Activated naive CD8-positive, alpha-beta T cell treated with anti-CD3 and anti-CD28 coated beads, Interleukin-2, amount 10 ng/mL, durations not matched to agents 7 days and 5 days (primary cell): ENCODE measurements at places on chromosomes 5 and 9. TPM values are rescaled to one million over a fixed set of nuclear protein-coding genes. Genes with fewer than 3 reads are reported as not detected.

The MRPL41 gene
- total RNA-seq: 64.4 TPM

The CYSRT1 gene
- 0.55 TPM for total RNA-seq

The RETREG1 gene
- total RNA-seq: 59.8 TPM

The SLC36A3 gene
- total RNA-seq: not detected

The ZNF354C gene
- 9.0 TPM for total RNA-seq

The ZFP2 gene
- 0.89 TPM for total RNA-seq

The NR6A1 gene
- total RNA-seq: 0.06 TPM

The PCDHB6 gene
- not detected for total RNA-seq

GRCh38 chr5:556909-557441 lies 32.7 kb upstream of the SLC9A3 start:
- H3K27me3 ChIP-seq: peaks cover 6% of the 10 kb centered on the region
- H3K4me1 ChIP-seq: no peaks in the 10 kb centered on the region
- no peak for DNase-seq
- H3K36me3 ChIP-seq: no peaks in the 10 kb centered on the region
- no peak overlapping the region for H3K27ac ChIP-seq
- H3K4me3 ChIP-seq: no peak overlapping the region

DNA sequence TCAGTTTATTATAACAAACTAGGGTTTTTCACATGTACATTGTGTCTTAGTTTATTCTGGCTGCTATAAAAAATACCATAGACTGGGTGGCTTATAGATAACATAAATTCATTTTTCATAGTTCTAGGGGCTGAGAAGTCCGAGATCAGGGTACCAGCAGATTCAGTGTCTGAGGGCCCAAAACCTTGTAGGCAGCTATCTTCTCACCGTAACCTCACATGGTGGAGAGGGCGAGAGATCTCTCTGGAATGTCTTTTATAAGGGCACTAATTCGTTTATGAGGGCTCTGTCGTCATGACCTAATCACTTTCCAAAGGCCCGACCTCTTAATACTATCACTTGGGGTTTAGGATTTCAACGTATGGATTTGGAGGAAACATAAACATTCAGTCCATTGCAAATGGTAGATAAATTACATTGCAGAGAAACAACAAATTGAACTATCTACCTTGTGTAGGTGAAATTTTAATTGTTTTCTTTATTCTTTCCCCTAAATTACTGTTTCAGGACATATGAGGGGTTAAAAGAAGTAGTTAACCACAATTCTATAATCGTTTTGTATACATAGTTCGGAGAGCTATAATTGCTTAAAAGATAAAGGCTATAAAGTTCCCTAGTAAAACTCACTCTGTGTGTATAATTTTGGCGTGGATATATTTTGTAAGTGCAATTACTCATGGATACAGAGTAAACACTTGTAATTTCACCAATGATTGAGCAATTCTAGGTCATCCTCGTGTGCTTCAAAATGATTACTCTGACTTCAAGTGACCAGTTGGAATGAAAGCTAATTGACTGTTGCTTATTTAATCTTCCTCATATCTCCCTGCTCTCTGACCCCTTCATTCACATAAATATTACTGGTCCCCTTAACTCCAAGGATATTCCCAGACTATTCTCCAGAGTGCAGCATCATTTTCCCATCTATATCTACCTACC lies 247.5 kb upstream of the TMEM161B start:
- H3K27ac ChIP-seq: no peak overlapping the region
- H3K4me3 ChIP-seq: no peak overlapping the region
- peaks cover 6% of the 10 kb centered on the region for H3K4me1 ChIP-seq
- H3K36me3 ChIP-seq: no peaks in the 10 kb centered on the region
- H3K27me3 ChIP-seq: peaks cover 19% of the 10 kb centered on the region

DNA sequence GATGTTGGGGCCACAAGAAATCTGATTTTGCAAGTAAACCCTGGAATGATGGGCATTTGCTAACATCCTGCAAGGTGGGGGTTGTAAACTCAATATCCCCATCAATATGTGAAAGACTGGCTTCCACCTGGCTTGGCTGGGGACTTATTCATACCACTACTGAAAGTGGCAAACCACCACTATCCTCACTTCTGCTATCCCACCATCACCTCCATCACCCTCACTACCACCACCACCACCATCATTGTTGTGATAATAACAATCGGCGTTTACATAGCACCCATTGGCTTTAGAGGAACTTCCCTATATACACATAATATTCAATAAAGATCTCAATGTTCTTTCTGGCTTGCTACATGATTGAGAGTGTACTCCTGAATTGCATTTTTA lies 224.7 kb upstream of the DAP start:
- DNase-seq: no peak
- H3K27me3 ChIP-seq: peaks cover 7% of the 10 kb centered on the region
- no peak overlapping the region for H3K27ac ChIP-seq
- no peak overlapping the region for H3K4me3 ChIP-seq
- peaks cover 8% of the 10 kb centered on the region for H3K4me1 ChIP-seq
- no peaks in the 10 kb centered on the region for H3K36me3 ChIP-seq

DNA sequence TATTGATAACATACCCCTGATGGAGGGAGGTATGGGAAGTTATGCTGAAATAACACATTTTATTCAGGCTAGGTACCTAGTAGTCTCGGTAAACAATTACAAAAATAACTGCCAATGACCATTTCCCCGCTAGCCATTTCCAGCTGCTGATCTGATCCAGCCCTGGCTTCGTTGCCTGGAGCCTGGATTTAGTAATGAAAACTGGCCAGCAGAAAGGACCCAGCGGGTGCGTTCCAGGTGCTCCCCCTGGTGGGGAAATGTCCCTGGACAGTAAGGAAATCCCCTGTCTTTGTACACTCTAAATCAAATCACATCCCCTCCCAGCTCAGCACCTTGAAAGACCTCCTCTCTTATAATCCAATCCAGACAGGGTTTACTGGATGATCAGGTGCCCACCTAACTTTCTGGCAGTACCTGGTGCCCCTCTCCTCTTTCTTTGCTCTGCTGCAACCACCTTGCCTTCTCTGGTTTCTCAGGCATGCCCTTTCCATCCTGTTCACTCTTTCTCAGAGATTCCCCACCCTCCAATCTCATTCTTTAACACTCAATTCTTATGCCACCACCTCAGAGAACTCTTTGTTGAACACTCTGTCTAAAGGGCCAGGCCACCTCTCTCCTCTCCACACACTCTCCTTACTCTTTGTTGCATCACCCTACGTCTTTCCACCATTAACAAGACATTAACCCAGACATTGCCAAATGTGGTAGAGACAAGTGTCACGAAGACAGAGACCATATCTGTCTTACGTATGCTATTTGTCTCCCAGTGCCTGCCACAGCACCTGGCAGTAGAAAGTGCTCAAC lies 50.1 kb upstream of the SMAD5 start:
- peak; percentile 57 for DNase-seq
- no peaks in the 10 kb centered on the region for H3K36me3 ChIP-seq
- no peak overlapping the region for H3K4me3 ChIP-seq
- peaks cover 8% of the 10 kb centered on the region for H3K4me1 ChIP-seq
- H3K27ac ChIP-seq: no peak overlapping the region

- peak overlapping the region; percentile 76 for H3K4me3 ChIP-seq
- H3K27me3 ChIP-seq: peaks cover 85% of the 10 kb centered on the region
- no peak overlapping the region for H3K27ac ChIP-seq
- H3K4me1 ChIP-seq: peaks cover 28% of the 10 kb centered on the region
These were observed 428 bp downstream of the EFNA5 start for GRCh38 chr5:107670087-107670931.

DNA sequence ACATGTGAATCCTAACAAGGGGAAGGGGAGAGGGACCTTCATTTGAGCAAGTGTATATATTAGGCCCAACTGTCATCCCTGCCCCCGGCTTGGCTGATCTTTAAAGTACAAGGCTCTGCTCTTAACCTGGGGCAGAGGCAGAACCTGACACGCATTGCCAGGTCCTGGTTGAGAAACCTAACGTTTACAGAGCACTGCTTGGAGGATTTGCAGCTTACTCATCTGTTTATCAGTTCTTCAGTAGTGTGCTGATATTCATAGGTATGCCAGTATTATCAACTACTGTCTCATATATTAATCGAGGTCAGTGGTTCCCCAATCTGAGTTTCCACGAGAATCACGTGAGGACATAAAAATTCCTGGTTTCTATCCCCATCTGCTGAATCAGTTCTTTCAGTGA lies 50.4 kb downstream of the ACO1 start:
- DNase-seq: no peak
- no peak overlapping the region for H3K4me3 ChIP-seq
- no peak overlapping the region for H3K27ac ChIP-seq
- H3K36me3 ChIP-seq: peaks cover 10% of the 10 kb centered on the region
- no peaks in the 10 kb centered on the region for H3K27me3 ChIP-seq

DNA sequence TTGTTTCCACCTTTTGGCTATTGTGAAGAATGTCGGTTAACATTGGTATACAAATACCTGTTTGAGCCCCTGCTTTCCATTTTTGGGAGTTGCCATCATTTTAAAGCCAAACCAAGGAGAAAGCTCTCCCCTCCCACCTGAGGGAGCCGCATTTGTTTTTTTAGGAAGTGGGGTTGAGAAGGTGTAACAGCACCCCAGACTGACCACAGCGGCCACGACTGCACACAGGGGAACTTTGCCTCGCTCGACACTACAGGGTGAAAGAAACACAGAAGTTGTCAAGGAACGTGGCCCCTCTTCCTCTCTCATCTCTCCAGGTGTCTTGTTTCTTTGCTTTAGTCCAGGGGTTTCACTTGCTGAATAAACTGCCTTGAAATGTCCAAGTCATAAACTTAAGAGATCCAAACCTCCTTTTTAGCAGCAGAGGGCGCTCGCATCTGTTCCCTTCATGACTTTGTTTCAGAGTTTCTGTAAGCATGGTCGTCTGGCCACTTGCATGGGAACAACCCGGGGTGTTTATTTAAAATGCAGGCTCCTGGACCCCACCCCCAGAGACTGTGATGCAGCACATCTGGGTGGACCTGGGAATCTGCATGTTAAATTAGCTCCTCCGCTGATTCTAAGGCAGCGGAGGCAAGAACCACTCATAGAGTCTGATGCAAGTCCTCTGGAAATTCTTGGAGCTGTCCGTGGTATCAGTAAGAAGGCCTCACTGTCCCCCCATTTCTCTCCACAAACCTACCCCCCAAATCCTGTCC lies 2.1 kb upstream of the TTLL11 start:
- peaks cover 10% of the 10 kb centered on the region for H3K27me3 ChIP-seq
- DNase-seq: peak; percentile 45
- H3K27ac ChIP-seq: no peak overlapping the region
- peaks cover 32% of the 10 kb centered on the region for H3K4me1 ChIP-seq
- H3K36me3 ChIP-seq: no peaks in the 10 kb centered on the region

DNA sequence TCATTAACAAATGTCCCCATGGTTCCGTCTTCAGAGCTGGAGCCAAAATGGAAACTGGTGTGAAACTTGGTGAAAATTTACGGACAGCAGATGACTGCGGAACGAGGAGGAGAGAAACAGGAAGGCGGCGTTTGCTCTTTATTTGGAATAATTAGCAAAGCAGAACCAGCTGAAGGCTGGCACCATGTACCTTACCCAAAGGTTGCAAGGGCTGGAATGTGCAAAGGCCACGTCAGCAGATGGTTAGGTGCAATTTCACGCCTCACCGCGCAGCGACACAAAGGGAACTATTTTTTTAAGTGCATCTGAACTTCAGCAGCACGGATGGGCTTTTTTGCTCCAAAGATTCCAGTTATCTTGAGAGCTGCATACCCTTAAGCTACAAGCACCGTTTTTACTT lies 127.4 kb downstream of the COL23A1 start:
- DNase-seq: no peak
- no peaks in the 10 kb centered on the region for H3K36me3 ChIP-seq
- no peaks in the 10 kb centered on the region for H3K4me1 ChIP-seq
- peaks cover 7% of the 10 kb centered on the region for H3K27me3 ChIP-seq
- H3K4me3 ChIP-seq: no peak overlapping the region

GRCh38 chr5:3251784-3252183 lies 343.8 kb upstream of the IRX1 start:
- H3K27me3 ChIP-seq: no peaks in the 10 kb centered on the region
- H3K36me3 ChIP-seq: no peaks in the 10 kb centered on the region
- no peak overlapping the region for H3K27ac ChIP-seq
- H3K4me1 ChIP-seq: no peaks in the 10 kb centered on the region
- H3K4me3 ChIP-seq: no peak overlapping the region

DNA sequence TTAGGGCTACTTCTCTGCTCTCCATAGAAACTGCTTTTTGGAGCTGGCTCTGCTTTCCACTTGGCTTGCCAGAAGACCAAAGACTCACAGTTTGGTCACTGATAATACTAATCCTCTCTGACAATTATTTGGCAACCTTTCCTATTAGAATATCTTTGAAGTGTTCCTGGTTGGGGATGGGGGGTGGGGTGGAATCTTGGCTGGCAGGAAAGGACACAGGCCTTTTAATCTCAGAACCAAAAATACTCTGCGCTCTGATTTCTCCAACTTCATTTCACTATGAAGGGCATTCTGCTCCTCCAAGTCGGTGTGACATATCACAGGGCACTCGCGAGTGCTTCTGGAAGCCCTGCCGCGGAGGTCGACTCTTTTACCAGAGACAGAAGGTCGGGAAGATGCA lies 1329.0 kb upstream of the WWC1 start:
- H3K36me3 ChIP-seq: no peaks in the 10 kb centered on the region
- no peak overlapping the region for H3K4me3 ChIP-seq

DNA sequence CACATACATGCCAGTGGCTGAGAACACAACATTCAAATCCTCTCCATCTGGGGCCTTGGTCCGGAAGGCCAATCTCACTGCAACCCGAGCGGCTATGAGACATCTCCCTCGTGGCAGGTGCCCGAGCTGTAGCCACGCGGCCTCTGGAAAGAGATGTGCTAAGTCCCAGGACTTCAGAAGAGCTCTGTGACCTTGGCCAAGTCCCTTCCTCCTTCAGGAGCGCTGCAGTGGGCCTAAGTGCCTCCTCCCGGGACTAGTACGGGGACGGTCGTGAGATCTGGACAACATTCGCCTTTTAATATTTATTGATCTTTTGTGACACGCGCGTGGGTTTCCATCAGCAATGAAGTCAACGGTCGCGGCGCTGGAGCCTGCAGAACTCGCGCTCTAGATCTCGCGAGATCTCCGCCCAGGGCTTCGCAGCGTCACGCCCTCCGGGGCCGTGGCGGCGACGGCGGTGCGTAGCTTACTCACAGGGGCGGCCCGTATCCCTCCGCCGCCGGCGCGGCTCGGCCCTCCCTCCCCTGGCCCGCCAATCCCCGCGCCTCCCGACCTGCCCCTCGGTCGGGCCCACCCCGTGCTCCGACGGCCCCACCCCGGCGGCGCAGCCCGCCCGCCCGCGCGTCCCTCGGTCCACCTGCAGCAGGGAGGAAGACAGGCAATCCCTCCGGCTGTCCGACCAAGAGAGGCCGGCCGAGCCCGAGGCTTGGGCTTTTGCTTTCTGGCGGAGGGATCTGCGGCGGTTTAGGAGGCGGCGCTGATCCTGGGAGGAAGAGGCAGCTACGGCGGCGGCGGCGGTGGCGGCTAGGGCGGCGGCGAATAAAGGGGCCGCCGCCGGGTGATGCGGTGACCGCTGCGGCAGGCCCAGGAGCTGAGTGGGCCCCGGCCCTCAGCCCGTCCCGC lies at the start of gene UBE2D2:
UBE2D2 (plus strand) TSS at position 588 of the 903 bp plus-strand sequence. CDS start 453 bp downstream, outside the sequence.
- H3K4me1 ChIP-seq: peaks cover 29% of the 10 kb centered on the region
- no peaks in the 10 kb centered on the region for H3K27me3 ChIP-seq
- DNase-seq: peak; percentile 99
- peak within 1 kb of the TSS; percentile 98 for H3K27ac ChIP-seq
